AG04449 (cell line): ENCODE measurements at places on chromosomes 2 and 18.

- no peak for DNase-seq
Observed at GRCh38 chr18:57705832-57706595, 84.4 kb upstream of the NARS1 start.

DNA sequence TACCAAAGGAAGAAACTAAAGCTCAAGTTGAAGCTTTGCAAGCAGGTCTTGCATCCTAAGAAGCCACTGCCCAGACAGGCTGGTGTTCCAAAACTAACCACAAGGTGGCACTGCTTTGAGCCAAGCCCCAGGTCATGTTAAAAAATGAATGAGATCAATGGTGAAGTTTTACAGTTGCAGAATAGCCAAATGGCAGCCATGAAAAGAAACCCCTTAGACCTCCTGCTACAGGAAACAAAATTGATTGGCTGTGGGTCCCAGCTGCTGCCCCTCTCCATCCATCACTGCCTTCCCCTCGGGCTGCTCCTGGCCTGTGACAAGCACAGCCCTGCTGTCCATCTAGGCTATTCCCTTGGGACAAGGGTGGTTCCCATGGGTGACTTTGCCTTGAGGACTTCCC is 20.7 kb upstream of the MREG start:
- no peak for DNase-seq

DNA sequence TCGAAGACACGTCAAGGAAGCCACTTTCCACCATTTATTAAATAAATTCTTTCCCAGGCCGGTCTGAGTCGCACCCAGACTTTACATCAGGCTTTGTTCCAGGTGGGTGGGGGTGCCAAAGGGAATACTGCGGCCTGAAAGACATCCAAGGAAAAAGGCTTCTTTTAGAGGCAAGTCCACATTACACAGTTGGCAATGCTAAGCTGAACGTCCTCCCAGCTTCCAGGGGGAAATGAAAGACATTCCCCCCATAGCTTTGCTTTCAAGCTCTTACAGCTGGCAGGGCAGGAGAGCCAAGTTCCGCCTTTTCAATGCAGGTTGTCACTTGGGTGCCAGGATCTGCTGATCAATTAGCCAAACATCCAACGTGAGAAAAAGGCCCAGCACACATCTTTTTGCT is 36.5 kb upstream of the PTPN4 start:
- no peak for DNase-seq

- peak; percentile 60 for DNase-seq
Observed at GRCh38 chr18:12742453-12742852, 39.6 kb downstream of the PSMG2 start.

GRCh38 chr2:121173806-121174205 is 111.2 kb downstream of the TFCP2L1 start:
- no peak for DNase-seq
